ENCODE measurements at places on chromosomes 7 and 10. TPM values are rescaled to one million over a fixed set of nuclear protein-coding genes. Genes with fewer than 3 reads are reported as not detected.

The RNF32 gene
- total RNA-seq: under 0.01 TPM

The NEUROD6 gene
- not detected for total RNA-seq

The GPNMB gene
- total RNA-seq: 380 TPM

The VENTX gene
- total RNA-seq: not detected

The HHEX gene
- 0.36 TPM for total RNA-seq

The CCDC6 gene
- 51.8 TPM for total RNA-seq

DNA sequence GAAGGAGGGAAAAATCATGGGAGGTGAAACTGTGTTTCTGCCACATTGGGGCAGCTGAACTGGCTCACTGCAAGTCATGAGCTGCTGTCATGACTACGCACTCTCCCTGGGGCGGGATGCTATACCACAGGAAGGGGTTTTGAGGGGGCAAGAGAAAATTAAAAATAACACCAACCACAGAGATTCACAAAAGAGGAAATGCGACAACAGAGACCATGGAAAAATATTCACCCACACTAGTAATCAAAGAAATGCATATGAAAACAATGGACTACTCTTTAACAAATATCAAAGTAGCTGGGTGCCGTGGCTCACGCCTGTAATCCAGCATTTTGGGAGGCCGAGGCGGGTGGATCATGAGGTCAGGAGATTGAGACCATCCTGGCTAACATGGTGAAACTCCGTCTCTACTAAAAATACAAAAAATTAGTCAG lies 65.2 kb upstream of the TM9SF3 start:
- DNase-seq: no peak
- peaks cover 7% of the 10 kb centered on the region for H3K27me3 ChIP-seq
- H3K4me3 ChIP-seq: no peak overlapping the region
- no peaks in the 10 kb centered on the region for H3K4me1 ChIP-seq
- H3K36me3 ChIP-seq: no peaks in the 10 kb centered on the region

GRCh38 chr7:133040674-133041073 lies 41.2 kb downstream of the CHCHD3 start:
- H3K36me3 ChIP-seq: no peaks in the 10 kb centered on the region
- no peaks in the 10 kb centered on the region for H3K27me3 ChIP-seq
- H3K27ac ChIP-seq: no peak overlapping the region
- H3K4me1 ChIP-seq: no peaks in the 10 kb centered on the region

GRCh38 chr10:88256886-88257285 lies 326.2 kb downstream of the RNLS start:
- H3K4me1 ChIP-seq: peaks cover 11% of the 10 kb centered on the region
- no peak for DNase-seq
- H3K4me3 ChIP-seq: no peak overlapping the region
- H3K27me3 ChIP-seq: no peaks in the 10 kb centered on the region
- H3K27ac ChIP-seq: no peak overlapping the region
- no peaks in the 10 kb centered on the region for H3K36me3 ChIP-seq

GRCh38 chr7:148334959-148335577 lies 255.5 kb upstream of the C7orf33 start:
- H3K4me3 ChIP-seq: no peak overlapping the region
- peaks cover 32% of the 10 kb centered on the region for H3K27me3 ChIP-seq
- no peaks in the 10 kb centered on the region for H3K4me1 ChIP-seq
- no peak overlapping the region for H3K27ac ChIP-seq

- DNase-seq: no peak
- no peak overlapping the region for H3K27ac ChIP-seq
- no peaks in the 10 kb centered on the region for H3K27me3 ChIP-seq
- no peak overlapping the region for H3K4me3 ChIP-seq
- H3K36me3 ChIP-seq: peaks cover 33% of the 10 kb centered on the region
- H3K4me1 ChIP-seq: no peaks in the 10 kb centered on the region
Observed at GRCh38 chr7:30572212-30572841, 22.4 kb upstream of the GARS1 start.

GRCh38 chr7:41624818-41625217 lies 78.1 kb downstream of the INHBA start:
- H3K27ac ChIP-seq: no peak overlapping the region
- no peaks in the 10 kb centered on the region for H3K36me3 ChIP-seq
- no peak for DNase-seq

DNA sequence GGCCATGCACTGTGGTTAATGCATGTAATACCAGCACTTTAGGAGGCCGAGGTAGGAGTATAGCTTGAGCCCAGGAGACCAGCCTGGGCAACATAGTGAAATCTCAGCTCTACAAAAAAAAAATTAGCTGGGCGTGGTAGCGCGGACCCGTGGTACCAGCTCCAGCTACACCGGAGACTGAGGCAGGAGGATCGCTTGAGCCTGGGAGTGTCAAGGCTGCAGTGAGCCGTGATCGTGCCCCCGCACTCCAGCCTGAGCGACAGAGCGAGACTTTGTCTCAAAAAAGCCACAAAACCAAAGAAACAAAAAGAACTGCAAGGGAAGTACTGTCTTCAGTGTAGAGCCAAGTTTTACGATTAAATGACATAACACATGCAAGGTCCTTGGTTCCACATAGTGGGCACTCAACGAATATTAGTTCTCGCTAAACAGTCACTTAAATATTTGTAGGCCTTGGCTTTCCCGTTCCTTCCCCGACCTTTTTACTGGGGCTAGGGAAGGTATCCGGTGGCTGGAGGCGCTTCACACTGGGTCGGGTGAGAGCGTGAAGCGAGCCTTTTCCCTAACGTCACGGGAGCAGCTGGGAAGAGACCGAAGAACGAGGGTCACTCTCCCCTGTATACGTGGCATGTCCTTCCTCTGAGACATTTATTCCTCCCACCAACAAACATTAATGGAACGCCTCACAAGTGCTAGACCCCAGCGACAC lies 993 bp upstream of the SND1 start:
- H3K36me3 ChIP-seq: peaks cover 3% of the 10 kb centered on the region
- peaks cover 29% of the 10 kb centered on the region for H3K4me1 ChIP-seq
- no peaks in the 10 kb centered on the region for H3K27me3 ChIP-seq

- peaks cover 55% of the 10 kb centered on the region for H3K36me3 ChIP-seq
- H3K27me3 ChIP-seq: no peaks in the 10 kb centered on the region
- no peak overlapping the region for H3K4me3 ChIP-seq
- no peak overlapping the region for H3K27ac ChIP-seq
- no peak for DNase-seq
Observed at GRCh38 chr7:100353685-100354330, 4.1 kb upstream of the PILRB start.

Measured in osteoblast (primary cell).